ENCODE measurements at places on chromosomes 7 and 10. TPM values are rescaled to one million over a fixed set of nuclear protein-coding genes. Genes with fewer than 3 reads are reported as not detected.
A peak's percentile ranks its signal among the peaks of the same experiment; 100 is the strongest.

Gene KCNMA1
- 0.59 TPM for total RNA-seq

Gene TLX1
- not detected for total RNA-seq

Gene ADRB1
- total RNA-seq = 0.47 TPM

Gene IL2RA
- not detected for total RNA-seq

Gene ALOX5
- total RNA-seq = 57.0 TPM

Gene IDI2
- not detected for total RNA-seq

Gene CFTR
- total RNA-seq = 267 TPM

GRCh38 chr7:157000741-157001653 lies 9.5 kb downstream of the MNX1 start:
- DNase-seq = no peak

DNA sequence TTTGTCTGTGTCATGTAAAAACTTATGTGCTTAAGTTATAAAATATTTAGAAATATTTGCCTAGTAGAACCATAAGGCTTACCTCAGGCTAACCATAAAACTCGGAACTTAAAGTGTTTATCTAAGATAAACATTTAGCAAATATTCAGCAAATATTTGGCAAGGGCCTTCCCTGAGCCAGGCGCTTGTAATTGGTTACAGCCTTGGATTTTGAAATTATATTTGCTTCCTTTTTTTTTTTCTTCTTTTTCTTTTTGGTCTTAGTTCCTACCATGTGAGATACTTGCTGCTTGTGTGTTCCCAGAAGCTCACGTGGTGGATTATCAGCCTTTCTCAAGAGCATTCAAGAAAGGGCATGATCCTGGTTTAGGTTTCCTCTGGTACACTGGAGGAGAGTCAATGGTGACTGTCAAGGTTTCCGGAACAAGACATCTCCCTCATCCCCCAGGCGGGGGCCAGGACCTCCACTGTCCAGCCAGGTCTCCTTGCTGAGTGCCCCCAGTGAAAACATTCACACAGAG lies 5.2 kb upstream of the BRI3 start:
- DNase-seq = no peak

GRCh38 chr10:106410331-106410730 lies 754.2 kb downstream of the SORCS1 start:
- no peak for DNase-seq

DNA sequence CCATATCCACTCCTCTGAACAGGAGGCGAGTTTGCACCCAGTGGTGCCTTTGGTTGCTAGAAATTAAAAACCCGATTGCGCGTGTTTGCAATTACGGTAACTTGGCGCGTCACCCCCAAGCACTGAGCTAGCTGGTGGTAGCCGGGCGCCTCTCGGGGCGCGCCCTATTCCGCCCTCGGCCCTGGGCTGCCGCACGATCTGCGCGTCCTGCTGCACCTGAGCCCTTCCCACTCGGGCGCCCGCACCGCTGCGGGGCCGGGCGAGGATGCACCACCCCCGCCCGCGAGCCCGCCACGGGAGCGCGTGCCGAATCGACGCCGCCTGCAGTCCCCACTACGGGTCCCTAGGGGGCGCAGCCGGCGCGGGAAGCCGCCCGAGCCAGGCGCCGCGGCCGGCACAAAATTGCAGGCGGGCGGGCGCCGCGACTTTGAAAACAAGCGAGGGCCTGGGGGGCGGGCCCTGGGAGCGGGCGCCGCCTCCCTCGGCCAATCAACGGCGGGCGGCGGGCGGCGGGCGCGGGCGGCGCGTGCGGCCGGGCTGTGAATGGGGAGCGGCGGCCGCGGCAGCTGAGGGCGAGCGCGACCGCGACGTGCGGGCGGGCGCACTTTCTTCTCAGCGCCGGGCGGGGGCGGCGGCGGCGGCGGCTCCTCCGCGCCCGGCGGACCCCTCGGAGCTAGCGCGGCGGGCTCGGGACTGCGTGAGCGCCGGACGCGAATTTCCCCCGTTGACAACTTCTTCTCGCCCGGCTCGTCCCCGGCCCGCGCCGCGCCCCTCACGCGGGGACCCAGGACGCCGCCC lies at the start of gene SDK1:
SDK1 (plus strand) TSS at position 602 of the 798 bp plus-strand sequence. CDS start 335 bp downstream, outside the sequence.
- peak; percentile 99 for DNase-seq

DNA sequence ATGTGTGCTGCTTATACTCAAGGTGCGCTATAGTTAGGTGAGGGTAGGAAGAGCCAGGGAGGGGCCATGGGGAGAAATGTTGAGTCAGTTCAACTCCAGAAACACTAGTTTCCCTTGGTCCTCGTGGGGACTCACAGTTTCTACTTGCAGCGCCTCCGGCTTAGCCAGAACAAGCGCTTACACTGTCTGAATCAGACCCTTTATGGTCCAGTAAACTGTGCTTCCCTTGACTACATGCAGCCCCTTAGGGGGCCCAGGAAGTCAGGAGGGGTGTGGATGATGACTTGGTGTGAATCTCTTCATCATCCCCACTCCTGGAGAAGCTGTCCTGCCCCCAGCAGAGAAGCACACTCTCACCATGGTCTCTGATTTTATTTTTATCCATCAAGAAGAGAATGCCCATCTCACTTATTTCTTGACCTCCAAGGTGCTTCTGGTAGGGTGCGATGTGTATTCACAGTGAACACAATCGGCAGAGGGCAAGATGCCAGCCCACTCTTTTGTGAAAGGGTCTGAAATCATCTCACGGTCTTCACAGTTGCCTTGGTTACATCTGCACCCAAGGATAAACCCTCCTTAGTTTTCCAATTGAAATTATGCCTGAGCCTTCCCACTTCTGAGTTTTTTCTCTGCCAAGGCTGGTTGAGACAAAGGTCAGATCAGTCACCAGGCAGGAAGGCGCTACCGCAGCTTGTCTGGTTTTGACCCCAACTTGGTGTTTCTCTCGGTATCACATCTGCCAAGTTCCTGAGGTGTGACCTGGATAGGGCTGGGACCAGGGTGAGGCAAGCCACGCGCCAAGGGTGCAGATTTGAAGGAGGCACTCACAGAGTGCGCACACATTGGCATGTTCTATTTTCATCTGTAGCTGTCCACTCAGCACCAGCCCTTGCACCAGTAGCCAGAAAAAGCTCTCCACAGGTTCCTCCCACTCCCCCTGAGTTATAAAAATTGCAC lies 62.7 kb upstream of the LRRC4 start:
- no peak for DNase-seq

DNA sequence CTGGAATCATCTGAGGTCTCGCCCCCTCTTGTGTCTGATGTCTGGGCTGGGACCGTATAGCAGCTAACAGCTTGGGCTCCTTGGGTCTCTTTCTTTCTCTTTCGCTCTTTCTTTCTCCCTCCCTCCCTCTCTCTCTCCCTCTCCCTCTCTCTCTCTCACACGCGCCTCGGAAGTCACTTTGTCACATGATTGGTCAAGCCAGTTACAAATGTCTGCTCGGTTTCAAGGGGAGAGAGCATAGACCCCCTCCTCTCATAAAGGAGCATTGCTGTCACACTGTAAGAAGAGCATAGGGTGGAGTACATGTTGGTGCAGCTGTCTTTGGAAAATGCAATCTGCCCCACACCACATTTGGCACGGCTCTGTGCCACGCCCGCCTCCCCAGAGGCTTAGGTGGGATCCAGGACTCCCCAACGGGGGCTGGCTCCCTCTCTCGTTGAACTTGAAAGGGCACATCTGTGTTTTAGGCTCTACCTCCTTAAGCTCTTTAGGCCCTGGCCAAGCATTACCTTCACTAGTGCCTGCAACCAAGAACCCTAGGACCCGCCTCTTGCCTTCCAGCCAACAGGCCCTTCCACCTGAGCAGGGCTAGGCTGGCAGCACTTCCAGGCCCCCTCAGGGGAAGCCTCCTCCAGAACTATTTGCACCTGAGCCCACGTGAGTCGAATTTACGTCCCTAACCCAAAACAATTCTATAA lies 61.9 kb upstream of the CACUL1 start:
- DNase-seq = no peak

- DNase-seq = no peak
Measured at GRCh38 chr10:26841733-26842317, 18.9 kb downstream of the ABI1 start.

DNA sequence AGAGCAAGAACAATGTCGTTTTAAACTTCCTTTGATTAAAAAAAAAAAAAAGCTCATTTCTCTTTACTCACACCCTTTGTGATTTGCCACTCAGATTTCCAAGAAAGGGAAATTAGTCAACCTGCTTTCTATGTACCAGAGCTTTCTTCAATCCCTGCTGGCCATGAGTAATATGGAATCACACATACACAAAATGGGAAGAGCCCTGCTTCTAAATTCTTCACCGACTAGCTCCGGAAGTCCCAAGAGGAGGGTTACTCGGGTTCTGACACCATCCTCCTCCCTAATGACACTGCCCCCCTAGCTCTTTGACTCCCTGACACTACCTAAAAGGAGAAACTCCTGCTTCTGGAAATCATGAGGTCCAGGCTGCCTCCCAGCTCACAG lies 81.8 kb upstream of the SFMBT2 start:
- DNase-seq = no peak

GRCh38 chr7:101140339-101140699 lies 13.4 kb downstream of the SERPINE1 start:
- no peak for DNase-seq

- no peak for DNase-seq
Measured at GRCh38 chr10:61359452-61359851, 93.7 kb downstream of the TMEM26 start.

DNA sequence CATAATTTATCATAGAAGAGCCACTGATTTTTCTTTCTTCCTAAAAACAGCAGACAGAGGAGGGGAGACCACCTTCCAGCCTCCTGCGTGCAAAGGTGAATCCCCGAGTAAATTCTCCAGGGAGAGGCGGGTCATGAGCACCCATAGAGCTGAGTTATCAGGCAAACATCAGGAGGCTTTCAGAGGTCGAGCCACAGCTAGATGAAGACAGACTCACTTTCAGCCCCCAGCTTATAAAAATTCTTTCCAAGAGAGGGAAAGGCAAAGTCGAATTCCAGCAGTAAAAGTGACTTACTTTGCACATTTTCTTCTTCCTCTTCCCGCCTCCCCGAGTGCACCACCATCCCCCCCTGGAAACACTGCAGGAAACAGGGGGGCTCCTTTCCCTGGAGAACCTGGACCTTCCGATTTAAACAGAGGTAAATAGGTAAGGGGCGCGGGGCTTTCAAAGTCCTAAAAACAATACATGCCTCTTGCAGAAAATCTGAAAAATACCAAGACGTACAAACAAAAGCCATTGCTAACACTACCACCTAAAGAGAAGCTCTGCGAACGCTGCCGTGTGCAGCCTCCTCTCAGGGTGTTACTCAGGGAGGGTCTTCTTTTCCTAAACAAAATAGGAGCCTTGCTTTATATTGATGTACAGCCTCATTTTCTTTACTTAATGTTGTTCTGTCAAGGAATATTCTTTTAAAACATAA lies 163.8 kb downstream of the SVIL start:
- DNase-seq = no peak

- DNase-seq = no peak
Measured at GRCh38 chr7:3578399-3578798, 277.3 kb downstream of the SDK1 start.

DNA sequence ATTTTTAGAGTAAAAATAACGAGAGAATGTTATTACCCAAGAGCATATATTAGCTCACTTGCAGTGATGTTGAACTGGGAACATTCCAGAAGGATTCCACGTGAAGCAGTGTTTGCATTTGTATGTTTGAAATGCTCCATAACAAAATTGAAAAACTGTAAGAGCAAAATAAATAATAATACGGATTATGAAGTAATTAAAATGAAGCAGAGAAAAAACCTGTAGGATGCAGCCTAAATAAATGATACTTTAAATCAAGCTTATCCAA lies 203.3 kb downstream of the BAMBI start:
- DNase-seq = no peak

DNA sequence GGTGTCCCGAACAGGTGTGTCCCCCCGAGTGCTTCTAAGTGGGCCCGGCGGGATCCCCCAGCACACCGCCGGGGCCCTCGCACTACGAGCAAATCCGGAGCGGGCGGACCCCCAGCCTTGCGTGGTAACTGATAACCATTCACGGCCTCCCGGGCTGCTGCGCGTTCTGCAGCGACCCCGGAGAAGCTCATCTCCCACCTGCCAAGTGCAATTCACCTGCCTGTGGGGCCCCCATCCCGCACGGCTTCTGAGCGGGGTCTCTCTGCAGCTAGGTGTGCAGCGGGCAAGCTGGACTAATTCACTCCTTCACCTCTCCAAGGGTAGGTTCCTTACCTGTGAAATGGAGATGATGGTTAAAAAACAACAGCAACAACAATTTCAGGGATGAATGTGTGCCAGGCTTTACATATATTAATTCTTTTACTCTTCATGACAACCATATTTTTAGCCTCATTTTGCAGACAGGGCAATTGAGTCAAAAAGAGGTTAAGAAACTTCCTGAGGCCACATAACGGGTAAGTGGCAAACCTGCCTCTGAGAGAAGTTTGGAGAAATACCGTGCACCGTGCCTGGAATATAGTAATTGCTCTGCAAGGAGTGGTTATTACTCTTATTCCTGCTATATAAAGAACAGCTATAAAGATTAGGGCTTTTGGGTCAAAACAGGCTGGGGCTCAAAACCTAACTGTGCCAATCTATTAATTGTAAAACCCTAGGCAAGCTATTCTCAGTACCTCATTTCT lies 652 bp upstream of the PODXL start:
- DNase-seq = no peak

DNA sequence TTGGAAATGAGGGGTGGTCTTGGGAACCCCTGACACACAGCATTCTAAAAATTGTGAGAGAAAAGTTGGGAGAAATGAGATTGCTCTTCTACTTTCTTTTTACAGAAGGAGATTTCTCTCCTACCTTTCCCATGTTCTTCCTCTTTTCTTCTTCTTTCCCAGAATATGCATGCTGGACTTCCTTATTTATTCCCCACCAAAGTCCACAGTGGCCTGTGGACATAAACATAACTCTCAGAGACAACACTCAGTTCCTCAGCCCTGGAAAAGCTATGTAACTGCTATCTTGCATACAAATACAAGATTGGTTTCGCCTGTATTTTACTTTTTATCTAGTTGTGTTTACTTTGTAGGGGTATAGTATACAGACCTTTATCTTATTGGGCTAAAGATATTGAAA lies 54.6 kb upstream of the C1GALT1 start:
- DNase-seq = no peak

- peak; percentile 57 for DNase-seq
Measured at GRCh38 chr7:131346885-131347592, 19.4 kb downstream of the MKLN1 start.

Data from Calu3 (cell line).